ENCODE measurements at places on chromosomes 3 and 15.

GRCh38 chr15:60590935-60591495 lies 112.1 kb upstream of the ICE2 start:
- DNase-seq, result no peak

DNA sequence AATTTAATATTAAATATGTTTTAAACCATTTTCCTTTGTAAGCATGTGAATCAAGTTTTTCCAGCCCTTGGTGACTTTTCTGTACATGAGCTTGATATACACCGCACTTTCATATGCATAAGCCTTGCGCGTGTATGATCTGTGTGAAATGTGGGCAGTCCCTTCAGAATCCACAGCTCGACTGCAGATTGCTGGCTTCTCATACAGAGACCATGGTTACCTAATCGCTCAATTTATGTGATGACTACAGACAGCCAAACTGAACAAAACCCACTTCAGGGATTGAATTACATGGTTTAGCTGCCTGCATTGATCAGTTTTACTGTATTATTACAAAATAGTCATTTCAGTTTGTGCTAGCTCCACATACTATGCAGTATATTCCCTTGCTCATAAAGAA lies 212.3 kb upstream of the NECTIN3 start:
- no peak for DNase-seq

DNA sequence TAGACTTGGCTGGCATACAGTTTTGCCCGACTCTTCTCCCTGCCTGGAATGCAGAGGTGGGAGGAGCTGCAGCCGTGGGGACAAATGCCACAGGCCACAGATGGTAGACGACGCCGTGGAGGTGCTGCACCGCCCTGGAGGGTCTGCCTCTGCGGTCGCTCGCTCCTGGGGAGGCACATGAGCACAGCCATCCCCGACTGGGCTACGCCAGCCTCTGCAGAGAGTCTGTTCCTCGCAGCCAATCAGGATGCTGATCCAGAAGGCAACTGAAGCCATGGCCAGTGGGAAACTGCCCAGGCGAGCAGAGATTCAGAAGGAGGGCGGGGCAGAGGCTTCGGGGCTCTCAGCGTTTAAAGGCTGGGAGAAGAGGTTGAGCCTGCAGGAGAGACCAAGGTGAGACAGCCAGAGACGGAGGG lies 11.9 kb upstream of the LRRC15 start:
- no peak for DNase-seq

DNA sequence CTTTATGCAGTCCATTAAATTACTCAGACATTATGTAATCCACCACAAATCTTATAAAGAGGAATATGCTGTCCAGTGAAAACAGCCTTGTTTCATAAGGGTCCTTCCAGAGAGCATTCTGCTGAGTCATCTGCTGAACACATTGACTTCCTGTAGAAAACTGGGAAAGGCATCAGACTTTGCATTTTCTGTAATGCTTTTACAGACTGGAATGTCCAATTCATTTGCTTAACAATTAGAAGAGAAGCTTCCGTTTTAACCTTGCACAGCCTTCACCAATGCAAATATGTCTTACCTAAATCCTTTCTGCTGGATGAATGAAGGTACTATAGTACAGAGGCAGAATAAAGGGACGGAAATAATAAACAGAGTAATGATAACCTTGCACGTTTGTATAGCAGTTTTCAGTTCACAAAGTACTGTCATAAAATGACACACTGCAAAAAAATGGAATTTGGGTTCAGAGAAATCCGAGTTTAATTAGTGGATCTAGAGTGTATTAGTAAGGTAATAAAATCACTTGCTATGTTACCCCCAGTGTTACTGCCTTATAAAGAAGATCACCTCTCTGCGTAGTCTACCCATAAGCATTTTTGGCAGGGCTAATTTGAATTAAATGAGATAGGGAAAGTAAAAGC lies 301.5 kb downstream of the PYDC2 start:
- no peak for DNase-seq

DNA sequence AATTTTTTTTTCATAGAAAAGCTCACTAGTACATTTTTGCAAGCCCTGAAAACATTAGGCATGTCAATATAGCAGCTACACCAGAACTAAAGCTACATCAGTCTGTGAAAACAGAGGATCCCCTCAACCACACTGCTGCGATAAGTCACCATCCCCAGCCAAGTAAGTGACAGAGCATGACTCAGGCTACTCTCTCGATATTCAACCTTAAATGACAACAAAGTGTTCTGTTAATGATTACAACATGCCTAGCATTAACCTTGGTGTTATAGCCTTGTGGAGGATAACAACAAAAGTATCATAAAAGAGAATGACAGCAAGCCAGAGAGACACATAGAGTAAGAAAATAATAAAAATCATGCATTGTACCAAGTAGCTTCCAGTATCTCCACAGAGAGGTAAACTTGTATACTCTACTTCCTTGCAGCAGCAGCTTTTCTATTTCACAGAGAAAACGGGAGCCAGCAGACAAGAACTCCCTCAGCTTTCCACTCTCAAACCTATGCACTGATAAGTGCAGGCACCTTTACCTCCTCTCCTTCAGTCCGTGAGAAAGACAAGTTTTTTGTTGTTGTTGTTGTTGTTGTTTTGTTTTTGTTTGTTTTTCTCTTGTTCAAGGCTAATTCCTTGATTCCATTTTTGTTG lies 76.6 kb downstream of the GBE1 start:
- DNase-seq, result no peak
